ENCODE measurements at places on chromosomes 2 and 18.

DNA sequence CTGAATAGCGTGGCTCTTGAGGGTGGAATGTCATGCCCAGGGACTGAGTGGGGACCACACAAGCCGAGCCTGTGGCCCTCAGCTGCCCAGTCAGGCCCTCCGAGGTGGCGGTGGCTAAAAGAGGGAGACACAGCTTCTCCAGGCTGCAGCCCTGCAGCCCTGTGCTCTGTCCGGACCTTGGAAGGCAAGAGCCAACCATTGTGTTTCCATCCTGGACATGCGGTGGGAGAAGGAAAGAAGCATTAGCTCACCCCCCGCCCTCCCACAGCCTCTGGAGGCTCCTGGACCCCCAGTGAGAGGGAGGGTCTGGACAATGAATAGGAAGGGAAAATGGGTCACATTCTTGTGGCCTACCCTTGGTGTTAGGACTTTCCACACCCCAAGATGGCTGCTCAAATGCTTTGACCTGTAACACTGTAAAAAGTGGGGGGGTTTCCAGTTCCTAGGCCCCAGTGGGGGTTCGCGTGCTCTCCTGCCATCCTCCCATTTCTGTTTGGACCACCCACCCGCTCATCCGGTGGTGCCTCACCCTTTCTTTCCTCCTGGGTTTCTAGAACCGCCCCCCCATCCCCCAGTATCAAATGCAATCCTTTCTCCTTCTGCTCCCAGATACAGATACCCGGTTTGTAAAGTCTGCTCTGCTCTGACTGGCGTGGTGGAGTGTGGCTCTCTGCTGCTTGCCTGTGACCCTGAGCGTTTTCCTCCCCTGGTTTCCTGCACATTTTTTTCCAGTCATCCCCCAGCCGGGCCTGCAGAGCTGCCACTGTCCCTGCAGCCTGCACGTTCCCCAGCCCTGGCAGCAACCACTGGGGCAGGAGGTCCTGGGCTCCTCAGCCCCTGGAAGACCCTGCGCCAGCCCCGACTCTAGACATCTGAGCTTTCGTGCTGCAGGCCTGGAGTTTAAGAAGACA, 36.3 kb upstream of the SMAD7 start:
- DNase-seq: no peak

DNA sequence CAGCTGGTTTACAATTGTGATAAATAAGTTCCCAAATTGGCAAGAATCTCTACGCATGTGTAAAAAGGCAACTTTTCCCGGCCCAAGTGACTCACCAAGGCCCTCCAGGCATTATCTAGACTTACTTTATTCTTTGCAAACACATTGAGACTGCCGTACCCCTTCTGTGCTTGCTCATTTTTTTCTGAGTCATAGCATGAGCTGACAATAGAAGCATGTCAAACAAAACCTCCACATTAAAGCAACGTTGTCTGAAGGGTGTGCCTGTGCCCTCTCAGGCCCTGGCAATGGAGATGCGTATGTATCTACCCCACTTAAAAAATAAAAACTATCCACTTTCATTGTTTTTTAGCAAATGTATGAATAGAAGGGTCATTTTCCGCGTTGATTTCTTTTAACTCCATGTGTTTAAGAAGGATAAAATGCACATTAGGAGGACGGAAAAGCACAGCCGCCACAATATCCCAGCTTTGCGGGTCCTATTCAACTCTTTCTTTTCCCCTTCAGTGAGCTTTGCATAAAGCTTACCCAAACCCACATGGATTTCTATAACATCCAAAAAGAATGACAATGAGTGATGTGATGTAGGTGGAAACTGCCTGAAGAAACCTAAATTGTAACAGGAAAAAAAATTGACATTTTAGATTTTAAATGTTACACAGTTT, 298.2 kb downstream of the CDCA7 start:
- DNase-seq: no peak

GRCh38 chr18:78818961-78819360, 160.7 kb upstream of the SALL3 start:
- DNase-seq: no peak

- DNase-seq: no peak
Observed at GRCh38 chr18:5420906-5421305, 122.9 kb downstream of the EPB41L3 start.

DNA sequence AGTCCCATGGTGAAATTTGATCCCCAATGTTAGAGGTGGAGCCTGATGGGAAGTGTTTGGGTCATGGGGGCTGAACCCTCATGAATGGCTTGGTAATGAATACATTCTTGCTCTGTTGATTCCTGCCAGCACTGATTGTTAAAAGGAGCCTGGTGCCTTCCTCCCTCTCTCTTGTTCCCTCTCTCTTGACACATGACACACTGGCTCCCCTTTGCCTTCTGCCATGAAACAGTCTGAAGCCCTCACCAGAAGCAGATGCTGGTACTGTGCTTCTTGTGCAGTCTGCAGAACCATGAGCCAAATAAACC, 30.6 kb upstream of the EPC2 start:
- DNase-seq: peak; percentile 29

GRCh38 chr2:178265851-178266250, 71.5 kb downstream of the OSBPL6 start:
- no peak for DNase-seq

- no peak for DNase-seq
Observed at GRCh38 chr2:64492821-64493220, 31.3 kb upstream of the AFTPH start.

- DNase-seq: no peak
Observed at GRCh38 chr2:144705328-144706245, 185.7 kb upstream of the ZEB2 start.

DNA sequence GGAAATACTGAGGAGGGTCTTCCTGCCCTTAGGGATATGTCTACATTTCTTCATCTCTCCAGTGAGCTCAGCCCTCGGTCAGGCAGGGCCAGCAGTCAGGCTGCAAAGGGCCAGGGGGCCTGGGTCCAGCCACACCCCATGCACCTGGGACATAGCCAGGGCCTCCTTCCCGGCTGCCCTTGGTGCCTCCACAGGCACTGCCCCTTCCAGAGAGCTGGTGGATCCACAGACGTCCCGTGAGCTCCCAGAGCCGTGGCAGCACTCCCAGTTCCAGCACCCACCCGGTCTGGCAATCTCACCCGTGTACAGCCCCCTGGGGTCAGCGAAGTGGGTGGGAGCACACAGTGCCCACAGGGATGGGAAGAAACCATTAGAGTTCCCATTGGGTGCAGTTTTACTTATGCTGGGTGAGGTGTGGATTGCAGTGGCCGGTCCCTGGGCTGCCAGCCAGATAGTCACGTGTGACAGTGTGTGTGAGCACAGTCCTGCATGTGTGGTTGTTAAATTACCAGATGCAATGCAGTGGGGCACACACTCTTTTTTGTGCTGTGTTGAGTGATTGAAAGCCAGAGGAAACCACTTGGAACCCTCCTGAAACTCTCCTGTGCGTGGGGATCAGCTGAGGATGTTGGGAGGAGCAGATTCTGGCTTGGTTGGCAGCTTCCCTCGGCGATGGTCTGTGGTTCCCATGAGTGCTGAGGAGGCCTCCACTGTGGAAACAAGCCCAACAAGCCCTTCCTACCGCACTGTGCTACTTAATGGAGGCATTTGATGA, 131.0 kb downstream of the SNTG2 start:
- DNase-seq: no peak

DNA sequence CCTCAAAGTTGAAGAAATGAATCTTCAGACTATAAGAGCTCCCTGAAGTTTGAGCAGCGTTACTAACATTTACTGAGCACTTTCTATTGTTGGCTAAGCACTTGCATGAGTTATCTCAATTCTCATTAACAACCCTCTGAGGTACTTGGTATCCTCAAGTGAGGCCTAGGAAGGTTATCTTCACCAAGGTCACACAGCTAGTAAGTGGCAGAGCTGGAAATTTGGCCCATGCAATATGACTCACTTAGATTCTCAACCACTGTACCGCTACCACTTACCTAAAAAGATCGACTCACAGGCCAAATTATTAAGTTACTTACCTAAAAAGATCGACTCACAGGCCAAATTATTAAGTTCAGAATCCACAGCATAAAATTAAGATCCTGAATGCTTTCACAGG, 8.7 kb upstream of the METAP1D start:
- no peak for DNase-seq

DNA sequence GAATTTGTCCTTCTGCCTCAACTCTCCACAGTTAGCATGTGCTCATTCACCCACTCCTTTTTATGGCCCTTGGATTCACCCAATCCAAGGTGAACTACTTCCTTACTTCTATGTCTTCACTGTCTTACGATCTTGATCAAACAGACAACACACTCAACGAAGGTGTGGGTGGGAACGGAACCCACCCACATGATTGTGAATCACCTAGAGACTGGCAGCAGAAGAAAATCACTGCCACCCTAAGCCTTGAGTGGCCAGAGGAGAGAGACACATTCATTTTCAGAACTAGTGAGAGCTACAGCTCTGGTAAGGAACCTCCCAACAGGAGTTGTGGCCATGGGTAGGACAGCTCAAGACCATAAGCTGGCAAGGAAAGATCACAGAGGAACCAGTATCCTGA, 194.3 kb downstream of the PLCL1 start:
- DNase-seq: no peak

- DNase-seq: peak; percentile 31
Observed at GRCh38 chr2:222805591-222806304, 55.1 kb upstream of the ACSL3 start.

- DNase-seq: no peak
Observed at GRCh38 chr2:16215902-16216557, 275.7 kb downstream of the MYCN start.

GRCh38 chr2:36762764-36763490, 66.4 kb downstream of the VIT start:
- no peak for DNase-seq

DNA sequence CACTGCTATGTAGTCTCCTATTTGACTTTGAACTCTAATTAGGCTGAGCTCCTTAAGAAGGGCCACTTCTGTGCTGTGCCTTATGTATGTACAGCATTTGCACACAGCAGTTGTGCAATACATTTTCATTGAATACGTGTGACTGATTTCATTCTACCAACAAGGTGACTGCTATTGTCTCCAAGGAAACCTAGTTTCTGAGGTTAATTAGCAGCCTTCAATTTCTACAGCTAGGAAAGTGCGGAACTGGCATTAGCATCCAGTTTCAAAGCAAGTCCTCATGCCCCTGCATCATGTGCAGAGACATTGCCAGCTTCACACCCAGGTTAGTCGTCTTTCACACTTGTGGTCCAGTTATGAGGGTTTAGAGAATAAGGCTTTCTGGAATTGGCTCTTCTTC, 58.6 kb downstream of the NCK2 start:
- no peak for DNase-seq

- DNase-seq: no peak
Observed at GRCh38 chr18:67302043-67302442, 214.5 kb downstream of the DSEL start.

DNA sequence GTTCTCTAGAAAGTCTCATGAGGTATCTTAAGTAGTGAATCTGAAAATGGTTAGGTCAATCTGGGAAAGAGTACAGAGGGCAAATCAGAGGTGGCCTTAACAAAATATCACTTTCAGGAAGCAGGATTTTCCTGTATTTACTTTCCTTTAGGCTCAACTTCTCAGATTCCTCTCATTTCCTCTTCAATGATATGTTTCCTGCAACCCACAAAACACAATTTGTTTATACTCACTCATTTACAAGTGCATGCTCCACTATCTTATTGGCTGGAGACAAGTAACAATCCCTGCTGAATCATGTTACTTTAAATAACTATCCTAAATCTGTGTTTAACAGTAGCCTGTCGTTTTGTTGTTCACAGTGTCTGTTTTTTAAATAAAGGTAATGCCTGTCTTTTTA, 228.1 kb downstream of the DSC3 start:
- DNase-seq: no peak

GRCh38 chr2:86649119-86649947, 25.7 kb upstream of the RNF103 start:
- DNase-seq: no peak

DNA sequence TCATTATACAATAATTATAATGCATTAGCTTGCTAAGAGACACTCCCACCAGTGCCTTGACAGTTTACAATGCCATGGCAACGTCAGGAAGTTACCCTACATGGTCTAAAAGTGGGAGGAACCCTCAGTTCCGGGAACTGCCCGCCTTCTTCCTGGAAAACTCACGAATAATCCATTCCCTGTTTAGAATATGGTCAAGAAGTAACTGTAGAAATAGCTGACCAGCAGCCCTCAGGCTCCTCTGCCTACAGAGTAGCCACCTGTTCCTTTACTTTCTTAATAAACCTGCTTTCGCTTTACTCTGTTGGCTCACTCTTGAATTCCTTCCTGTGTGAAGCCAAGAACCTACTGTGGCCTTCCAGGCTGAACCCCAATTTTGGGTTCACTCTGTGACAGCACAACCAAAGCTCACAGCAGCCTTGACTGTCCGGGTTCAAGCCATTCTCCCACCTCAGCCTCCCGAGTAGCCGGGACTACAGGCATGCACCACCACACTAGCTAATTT, 20.0 kb upstream of the PTPN2 start:
- DNase-seq: no peak

GRCh38 chr2:211512806-211513205, 956.4 kb downstream of the CPS1 start:
- DNase-seq: peak; percentile 10

- no peak for DNase-seq
Observed at GRCh38 chr2:83191316-83191715, 1267.8 kb downstream of the SUCLG1 start.

DNA sequence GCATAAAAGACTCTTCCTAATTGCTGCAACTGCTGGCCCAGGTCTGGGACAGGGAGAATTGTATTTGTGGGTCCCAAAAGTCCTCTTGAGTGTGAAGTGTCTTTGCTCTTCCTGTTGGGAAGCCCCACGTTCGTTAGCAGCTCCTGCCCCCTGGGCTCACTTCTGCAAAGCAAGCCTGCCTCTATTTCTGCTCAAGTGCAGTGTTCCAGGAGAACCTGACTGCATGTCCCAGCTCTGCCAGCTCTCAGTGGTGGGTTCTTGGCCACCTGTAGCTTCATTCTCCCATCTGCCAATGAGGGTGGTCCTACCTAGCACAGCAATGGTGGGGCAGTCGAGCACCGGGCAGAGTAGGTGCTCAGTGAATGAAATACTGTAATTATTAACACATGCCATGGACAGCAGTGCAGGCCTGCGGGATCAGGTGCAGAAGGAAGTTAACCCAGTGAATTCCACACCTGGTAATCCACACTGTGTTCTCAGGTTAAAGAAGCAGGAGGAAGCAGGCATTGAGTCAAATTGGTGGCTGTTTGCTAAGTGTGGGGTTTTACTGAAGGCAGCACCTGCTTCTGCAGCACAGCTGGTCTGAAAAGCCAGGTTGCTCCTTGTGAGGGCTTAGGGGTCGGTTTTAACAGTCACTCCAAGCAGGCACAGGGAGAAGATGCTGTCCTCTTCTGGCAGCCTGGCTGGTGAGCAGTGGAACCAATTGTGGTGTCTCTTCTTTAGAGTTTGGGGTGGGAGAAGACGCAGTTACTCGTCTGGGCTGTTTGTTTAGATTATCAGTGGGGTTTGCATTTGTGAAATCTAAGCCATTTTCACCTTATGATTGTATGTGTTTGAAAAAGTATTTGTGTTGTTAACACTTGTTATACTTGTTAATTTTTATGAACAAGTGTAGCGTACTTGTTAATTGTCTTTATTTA, 54.3 kb downstream of the DGKD start:
- peak; percentile 39 for DNase-seq

DNA sequence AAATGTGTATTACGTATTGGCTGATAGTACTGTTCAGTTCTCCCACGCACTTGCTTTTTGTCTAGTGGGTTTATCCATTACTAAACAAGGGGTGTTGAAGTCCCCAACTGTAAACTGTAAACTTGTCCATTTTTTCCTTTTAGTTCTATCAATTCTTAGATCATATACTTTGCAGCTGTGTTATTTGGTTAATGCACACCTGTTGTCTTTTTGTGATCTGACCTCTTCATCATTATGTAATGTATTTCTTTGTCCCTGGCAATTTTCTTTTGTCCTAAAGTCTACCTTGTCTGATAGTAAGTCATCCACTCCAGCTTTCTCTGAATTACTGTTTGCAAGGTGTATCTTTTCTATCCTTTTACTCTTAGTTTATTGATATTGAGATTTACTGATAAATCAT, 21.9 kb downstream of the MCEE start:
- DNase-seq: no peak
